ENCODE measurements at places on chromosomes 13 and 19. TPM values are rescaled to one million over a fixed set of nuclear protein-coding genes. Genes with fewer than 3 reads are reported as not detected.

The TNFRSF19 gene
- not detected for total RNA-seq

DNA sequence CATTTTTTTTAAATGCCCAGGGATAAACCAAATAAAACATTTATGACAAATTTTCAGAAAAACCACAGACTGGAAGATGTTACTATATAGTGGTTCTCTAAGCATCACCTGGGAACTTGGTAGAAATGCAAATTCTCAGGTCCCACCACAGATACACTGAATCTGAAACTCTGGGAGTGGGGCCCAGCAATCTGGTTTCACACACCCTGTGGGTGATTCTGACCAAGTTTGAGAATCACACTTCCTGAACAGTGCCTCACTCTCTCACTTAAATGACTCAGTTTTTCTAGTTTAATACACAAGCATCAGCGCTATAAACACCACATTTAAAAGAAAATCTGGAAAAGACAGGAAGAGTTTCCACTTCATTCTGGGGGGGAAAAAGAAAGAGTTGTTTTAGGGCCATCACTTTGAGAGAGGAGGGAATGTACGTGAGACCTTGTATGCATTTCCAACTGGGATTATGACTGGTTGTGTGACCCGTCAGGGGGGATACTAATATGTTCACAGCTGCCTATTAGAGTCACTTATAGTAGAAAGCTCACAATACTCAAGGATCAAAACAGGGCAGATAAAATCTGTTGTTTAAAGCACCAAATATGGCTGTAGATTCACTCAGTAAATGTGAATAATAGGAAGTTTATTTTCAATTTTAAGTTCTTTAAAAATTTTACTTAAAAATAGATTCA lies 567.7 kb downstream of the GPC6 start:
- DNase-seq: no peak

The P2RY11 gene
- total RNA-seq: 1.7 TPM

- DNase-seq: no peak
Measured at GRCh38 chr19:3193256-3194105, 7.8 kb downstream of the NCLN start.

GRCh38 chr13:84896128-84896527 lies 903.1 kb downstream of the SLITRK6 start:
- DNase-seq: peak; percentile 93

The TEX26 gene
- not detected for total RNA-seq

The CALR3 gene
- total RNA-seq: 0.71 TPM

GRCh38 chr19:17455308-17456123 lies 5.2 kb downstream of the NXNL1 start:
- DNase-seq: no peak

DNA sequence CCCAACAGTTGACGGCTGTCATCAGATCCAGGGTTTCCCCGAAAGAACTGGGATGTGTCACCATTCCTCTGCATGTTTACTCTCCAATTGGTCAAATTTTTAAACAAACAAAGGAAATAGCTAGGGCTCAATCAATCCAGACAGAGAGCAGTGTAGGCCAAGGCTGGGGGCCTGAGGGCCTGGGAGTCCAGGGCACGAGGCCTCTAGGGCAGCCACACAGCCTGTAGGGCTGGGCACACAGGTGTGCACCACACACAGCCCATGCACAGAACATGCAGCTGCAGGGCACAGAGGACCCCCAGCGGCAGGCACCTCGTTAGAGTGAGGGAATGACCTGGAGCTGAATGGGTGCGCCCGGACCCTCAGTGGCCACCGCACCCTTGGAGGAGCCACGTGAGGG lies 9.5 kb downstream of the MIER2 start:
- DNase-seq: peak; percentile 16

The ZNF266 gene
- total RNA-seq: 54.3 TPM

GRCh38 chr19:54949412-54949811 lies 2.1 kb upstream of the NLRP7 start:
- DNase-seq: no peak

- DNase-seq: no peak
Measured at GRCh38 chr19:7590256-7590655, 5.4 kb upstream of the CAMSAP3 start.

The RINL gene
- total RNA-seq: 77.5 TPM

The SLC1A6 gene
- total RNA-seq: not detected

DNA sequence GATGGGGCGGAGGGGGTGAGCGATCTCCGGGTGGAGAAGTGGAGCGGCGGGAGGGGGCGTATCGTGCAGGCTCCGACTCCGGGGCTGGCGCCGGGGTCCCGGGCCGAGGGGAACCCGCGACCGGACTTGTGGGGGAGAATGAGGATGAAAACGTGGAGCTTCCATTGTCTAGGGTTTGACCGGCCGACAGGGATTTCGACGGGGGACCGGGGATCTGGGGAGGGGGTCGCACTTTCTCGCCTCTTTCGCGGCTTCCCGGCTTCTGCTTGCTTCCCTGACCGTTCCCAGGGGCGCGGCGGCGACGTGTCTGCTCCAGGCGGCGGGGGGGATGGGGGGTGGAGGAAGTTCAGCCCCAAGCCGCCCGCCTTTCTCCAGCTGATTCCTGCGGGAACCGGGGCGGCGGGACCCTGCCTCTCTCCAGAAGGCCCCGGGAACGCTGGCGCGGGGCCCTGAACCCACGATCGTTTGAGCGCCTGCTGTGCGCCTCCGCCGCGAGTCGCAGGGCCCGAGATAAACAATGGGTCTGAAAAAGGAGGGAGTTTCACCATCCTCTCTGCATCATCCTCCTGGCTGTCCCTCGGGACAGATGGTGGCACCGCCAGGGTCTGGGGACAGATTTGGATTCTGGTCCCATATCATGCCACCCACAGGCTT lies 790 bp downstream of the TPM4 start:
- peak; percentile 62 for DNase-seq

- DNase-seq: no peak
Measured at GRCh38 chr13:48231933-48232332, 1.1 kb upstream of the ITM2B start.

GRCh38 chr13:23788459-23788858 lies 100.7 kb downstream of the MIPEP start:
- no peak for DNase-seq

DNA sequence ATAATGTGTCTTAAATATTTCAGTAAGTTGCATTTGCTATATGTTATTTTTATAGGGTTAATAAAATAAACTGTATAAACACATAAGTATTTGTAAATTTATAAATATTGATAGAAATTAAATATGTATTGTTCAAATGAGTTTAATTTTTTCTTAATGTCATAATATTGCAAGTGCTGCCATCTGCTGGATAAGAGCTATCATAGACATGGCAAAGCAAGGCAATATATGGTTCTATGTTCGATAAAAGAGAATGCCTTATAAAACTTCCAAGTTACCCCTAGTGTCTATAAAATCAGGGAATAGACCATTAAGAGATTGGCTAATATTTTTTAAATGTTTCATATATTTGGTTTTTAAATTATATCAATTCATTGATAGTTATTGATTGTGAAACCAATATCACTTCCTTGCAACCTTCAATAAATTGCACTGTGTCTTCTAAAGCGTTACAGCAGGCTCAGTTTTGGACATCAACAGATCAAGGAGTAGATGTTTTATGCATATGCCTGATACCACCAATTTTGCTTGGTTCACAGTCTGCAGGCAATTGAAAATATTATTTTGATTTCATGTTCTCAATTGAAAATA lies 29.0 kb upstream of the SLITRK6 start:
- peak; percentile 80 for DNase-seq

GRCh38 chr13:97130190-97130589 lies 91.9 kb upstream of the MBNL2 start:
- no peak for DNase-seq

DNA sequence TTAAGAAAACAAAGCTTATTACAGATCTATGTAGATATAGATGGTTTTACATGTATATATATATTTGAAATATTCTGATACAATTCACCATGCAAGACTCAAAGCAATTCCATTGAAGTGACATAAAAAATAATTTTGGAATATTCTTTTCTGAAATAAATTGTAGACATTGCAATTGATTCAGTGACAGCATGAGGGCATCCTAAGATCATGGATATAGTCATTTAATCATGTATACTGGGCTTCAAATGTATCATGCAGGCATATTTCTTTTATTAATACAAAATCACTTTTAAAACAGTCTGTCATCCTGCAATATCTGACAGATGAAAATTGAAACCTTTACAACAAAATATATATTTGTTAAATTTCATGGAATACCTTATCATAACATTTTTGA lies 286.7 kb upstream of the SLITRK6 start:
- DNase-seq: peak; percentile 74

DNA sequence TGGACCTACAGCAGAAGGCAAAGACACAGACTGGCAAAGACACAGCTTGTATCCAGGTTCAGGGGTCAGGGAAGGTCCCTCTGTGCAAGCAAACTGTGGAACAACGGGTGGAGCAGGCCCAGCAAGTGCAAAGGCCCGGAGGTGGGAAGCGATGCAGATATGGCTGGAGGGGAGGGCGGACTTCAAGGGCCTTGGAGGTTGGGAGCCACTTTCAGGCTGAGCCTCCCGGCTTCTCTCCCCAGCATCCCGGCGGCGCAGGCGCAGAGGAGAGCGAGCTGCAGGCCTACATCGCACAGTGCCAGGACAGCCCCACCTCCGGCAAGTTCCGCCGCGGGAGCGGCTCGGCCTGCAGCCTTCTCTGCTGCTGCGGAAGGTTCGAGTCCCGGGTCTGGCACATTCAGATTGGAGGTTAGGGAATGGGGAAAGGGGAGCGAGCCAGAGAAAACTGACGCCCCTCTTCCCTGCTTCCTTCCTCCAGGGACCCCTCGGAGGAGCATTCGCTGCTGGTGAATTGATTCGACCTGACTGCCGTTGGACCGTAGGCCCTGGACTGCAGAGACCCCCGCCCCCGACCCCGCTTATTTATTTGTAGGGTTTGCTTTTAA lies 2.1 kb upstream of the PNPLA6 start:
- DNase-seq: no peak

The ERICH4 gene
- total RNA-seq: not detected

- peak; percentile 92 for DNase-seq
Measured at GRCh38 chr19:48962029-48962848, 2.9 kb upstream of the FTL start.

The HTR2A gene
- total RNA-seq: not detected

DNA sequence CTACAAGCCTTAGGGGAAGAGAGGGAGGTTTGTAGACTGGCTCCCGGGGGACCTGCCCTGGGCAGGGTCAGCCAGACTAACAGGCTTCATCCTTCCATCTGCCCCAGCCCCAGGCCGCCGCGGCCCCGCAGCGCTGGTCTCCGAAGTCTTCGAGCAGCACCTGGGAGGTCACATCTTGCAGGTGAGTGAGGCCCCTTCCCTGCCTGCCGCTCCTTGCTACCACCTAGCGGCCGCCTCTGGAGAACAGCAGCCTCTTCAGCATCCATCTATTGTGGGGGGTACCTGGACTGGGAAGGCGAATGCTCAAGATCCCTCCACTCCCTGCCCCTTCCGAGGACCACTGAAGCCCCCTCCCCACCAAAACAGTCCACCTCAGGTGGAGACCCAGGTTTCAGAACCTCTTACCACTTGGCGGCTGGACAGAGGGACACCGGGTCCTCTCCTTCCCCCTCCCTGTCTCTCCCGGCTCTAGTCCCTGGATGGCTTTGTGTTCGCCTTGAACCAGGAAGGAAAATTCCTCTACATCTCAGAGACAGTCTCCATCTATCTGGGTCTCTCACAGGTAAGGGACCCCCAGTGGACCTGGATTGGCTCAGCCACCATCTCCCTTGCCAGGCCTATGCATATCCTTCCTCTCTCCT lies 12.7 kb downstream of the NPAS1 start:
- peak; percentile 85 for DNase-seq
